ENCODE measurements at places on chromosomes 12 and 14.

GRCh38 chr12:124679533-124680371 is 112.3 kb upstream of the NCOR2 start:
- no peak for DNase-seq

DNA sequence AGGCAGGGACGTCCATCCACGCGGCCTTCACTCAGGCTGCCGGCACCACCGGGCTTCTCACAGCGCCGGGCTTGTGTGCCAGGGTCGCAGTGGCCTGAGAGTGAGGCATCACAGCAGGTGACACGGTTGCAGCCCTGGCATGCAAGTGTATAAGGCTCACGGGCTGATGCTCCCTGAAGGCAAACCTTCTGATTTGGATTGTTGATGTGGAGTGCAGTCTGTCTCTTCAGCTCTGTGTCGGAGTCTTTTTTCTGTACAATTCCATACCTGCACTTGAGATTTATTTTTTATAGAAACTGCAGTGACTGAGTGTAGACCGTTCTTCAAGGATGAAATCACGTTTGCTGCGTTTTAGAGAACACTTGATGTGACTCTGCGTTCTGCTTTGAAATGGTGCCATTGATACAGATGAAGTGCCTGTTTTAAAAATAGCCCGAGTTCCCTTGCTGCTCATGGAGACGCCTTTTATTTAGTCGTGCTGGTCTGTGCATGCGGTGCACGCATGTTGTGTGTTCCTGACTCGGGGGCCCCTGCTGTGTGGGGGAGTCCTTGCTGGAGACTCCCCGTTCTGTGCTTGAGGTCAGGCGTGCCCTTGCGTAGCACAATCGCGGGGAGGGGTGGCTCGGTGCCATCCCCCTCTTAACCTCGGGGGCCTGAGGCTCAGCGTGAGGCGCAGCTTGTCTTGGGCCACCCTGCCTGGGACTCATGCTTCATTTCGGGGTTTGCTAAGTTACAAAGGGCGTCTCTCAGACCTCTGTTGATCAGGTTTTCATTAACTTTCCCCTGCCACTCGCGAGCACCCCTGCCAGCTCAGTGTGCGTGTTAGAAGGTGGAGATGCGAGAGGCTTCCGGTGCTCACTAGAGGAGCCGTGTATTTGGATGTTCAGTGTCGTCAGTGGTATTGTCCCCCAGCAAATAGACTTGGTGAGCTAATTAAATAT is 21.6 kb upstream of the AMN start:
- no peak for DNase-seq

GRCh38 chr12:127169321-127170181 is 1097.4 kb upstream of the TMEM132C start:
- no peak for DNase-seq

DNA sequence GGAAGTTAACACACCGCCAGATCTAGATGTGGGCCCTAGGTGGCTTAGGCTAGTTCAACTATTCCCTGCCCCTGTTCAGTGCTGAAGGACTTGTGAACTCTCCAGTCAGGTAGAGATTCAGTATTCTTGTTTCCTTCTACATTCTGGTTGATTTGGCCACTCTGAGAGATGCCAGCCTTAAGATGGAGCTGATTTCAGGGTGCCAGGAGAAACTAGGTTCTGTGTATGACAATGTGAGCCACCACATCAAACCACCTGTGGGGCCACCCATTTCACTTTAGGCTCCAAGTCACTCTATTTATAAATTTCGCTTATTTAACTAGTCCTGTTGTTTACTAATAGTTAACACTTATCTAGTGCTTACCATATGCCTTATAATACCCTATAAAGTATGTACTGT is 26.0 kb downstream of the FRMD6 start:
- DNase-seq, result no peak

DNA sequence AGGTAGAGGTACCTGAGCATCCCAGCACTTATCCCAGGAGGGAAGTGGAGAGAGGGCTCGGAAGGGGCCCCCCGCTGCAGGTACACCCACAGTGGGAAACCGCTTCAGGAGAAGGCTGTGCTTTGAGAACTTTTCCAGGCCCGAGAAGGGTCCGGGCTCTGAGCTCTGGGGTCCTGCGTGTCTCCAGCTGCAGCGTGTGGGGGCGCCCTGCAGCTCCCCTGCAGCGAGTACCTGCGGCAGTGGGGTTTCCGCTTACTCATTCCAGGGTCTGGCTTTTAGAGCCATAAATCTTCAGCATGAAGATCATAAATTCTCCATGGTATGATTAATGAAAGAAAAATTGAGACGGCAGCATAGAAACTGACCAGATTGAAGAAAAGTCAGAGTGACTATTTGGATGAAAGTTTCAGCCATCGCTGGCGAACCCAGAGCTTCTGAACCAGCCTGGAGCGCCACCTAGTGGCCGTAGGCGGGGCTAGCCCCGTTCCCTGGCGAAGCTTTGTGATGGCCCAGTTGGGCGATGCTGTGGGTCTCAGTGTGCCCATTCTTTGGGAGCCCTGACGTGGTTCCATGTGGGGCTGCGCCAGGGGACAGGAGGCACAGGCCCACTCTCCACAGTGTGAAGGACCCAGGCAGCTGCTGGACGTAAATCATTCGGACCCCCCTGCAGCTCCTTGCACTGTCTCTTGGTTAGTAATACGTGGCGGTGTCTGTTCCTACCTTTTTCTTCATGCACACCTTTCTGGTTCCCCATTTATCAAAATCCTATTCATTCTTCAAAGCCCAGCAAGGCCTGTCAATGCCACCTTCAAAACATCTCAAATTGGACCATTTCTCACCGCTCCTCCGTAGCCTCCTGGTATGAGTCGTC is 198.2 kb downstream of the TSPAN9 start:
- no peak for DNase-seq

GRCh38 chr12:50640321-50640939 is 123.5 kb upstream of the ATF1 start:
- no peak for DNase-seq

- DNase-seq, result no peak
These were observed 224.0 kb upstream of the PDE3A start for GRCh38 chr12:20144341-20144740.

DNA sequence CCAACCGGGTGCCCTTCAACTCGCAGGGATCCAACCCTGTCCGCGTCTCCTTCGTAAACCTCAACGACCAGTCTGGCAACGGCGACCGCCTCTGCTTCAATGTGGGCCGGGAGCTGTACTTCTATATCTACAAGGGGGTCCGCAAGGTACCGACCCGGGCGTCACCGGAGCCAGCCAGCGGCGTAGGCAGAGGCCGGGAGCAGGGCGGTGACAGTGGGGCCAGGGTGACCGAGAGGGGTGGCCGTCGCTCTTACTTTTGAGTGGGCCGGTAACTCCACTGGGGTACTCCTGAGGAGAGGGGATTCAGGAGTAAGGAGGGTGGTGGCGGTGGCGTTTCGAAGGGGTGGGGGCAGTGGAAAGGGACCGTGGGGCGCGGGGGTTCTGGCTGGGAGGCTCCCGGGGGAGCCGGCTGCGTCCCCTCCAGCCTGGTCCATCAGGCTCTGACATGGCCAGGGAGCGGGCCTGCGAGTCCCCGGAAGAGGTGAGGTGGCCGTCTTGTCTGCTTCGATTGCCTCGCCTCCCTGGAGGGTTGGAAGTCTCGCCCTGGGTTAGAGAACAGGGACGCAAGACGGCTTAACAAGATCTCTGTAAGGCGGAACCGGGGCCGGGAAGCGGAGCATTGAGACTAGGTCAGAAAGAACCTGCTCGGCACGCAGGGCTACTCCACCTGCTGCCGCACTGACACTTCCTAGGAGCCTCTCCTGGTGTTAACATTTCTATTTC is 491 bp downstream of the WDR20 start:
- DNase-seq, result no peak

- DNase-seq, result no peak
These were observed 68.7 kb downstream of the PRMT8 start for GRCh38 chr12:3559601-3560294.

- no peak for DNase-seq
These were observed 167.6 kb downstream of the ACSS3 start for GRCh38 chr12:81245458-81245857.

GRCh38 chr12:65449400-65449799 is 170.9 kb downstream of the MSRB3 start:
- no peak for DNase-seq

GRCh38 chr12:92945659-92946220 is 16.6 kb upstream of the EEA1 start:
- DNase-seq, result no peak

DNA sequence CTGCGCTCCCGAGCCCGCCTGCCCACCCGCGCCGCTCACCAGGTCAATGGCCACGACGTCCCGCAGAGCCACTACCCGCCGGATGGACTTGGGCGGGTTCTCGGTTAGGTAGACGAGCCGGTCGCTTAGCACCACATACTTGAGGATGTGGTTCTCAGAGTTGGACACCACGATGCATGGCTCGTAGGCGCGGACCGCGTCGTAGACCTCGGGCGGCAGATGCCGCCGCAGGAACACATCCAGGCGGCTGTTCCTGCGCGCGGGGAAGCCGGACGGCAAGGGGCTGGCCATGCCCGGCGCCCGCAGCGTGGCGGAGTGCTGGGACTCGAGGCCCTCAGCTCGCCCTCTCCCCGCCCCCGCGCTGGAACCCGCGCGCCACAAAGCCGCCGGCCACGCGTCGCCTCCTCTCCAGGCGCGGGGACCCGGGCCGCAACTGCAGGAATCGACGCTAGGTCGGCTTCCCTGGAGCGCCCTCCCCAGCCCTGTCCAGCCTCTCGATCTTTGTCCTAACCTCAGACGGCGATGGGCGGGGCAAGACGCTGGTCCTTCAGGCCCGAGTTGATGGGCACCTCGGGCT is at the start of gene C12orf56:
TSS of gene C12orf56 (minus strand) at position 484 of the 577 bp plus-strand sequence. CDS start at position 291, 193 bp downstream.
- no peak for DNase-seq

DNA sequence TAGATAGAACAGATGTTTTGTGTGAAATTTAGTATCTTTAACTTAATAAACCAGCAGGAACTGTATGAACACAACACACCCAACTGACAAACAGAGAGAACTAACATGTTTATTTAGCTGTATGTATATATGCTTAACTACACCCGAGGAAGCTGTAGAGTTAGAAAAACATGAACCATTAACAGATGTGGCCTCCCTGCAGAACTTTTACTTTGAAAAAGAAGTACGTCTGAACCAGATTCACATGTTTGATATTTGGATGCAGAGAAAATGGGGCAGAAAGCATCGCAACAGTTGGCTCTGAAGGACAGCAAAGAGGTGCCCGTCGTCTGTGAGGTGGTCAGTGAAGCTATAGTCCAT is at the start of gene REP15:
TSS of gene REP15 (plus strand) at position 155 of the 360 bp plus-strand sequence. CDS start at position 271, 116 bp downstream.
- no peak for DNase-seq

GRCh38 chr12:112885236-112885635 is 21.5 kb upstream of the OAS1 start:
- no peak for DNase-seq

DNA sequence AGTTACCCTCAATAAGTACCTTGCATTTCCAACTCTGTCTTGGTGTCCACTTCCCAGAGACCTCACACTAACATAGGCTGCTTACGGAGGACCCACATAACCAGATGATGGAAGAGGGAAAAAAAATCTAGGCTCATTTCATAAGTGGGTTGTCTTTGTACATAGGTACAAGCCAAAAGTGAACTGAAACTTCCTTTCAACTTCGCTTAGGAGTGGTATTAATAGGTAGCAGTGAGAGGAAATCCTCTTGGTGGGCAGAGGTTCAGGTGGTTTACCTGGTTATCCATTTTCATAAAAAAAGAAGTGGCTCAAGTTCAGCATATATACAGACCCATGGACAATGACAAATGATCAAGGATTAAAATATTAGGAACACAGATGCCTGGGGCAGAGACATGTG is 35.8 kb upstream of the RNU6-7 start:
- DNase-seq, result no peak

- DNase-seq, result no peak
These were observed 450.0 kb upstream of the FAR2 start for GRCh38 chr12:28699029-28699428.

GRCh38 chr12:9961106-9961505 is 10.1 kb upstream of the CLEC12A start:
- DNase-seq, result no peak

DNA sequence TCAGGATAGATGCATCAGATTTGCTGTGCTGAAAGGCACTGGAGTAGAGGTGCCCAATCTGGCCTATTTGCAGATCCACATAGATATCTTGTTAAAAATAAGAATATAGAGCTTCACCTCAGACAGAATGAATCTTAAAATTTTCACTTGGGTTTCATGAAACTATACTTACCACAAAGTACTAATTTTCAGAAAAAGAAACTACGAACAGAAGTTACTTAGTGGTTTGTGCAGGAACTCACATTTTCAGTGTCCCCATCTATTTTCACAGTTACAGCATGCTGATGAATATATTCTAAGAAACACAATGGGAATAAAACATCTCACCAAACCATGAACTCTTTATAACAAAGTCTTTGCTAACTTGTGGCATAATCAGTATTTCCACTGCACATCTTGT is 449.4 kb downstream of the RERGL start:
- DNase-seq, result no peak

GRCh38 chr14:76133103-76133502 is 18.6 kb upstream of the GPATCH2L start:
- no peak for DNase-seq

DNA sequence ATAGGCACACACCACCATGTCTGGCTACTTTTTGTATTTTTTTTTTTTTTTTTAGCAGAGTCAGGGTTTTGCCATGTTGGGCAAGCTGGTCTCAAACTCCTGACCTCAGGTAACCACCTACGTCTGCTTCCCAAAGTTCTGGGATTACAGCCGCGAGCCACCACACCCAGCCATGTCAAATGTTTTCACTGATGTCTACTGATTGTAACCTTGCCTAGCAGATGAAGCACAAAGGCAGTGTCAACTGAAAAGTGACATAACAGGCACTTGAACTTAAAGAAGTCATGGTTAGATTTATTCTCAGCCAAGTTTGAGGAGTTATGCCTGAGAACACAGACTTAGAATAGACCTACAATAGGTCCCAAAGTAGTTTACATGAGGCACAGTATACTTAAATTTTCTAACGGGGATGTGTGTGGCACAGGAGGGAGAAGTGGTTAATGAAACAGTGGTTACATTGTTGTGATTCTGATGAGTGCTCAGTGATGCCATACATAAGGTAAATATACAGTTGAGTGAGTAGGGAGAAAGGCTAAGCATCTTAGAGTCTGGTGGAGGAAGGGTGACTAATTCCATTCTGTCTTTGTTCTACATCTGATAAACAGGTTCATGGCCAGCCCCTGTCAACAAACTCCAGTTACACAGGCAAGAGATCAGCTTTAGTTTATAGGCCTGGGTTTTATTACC is 12.6 kb upstream of the RNASE4 start:
- no peak for DNase-seq

- DNase-seq, result no peak
These were observed 54.2 kb downstream of the SIX6 start for GRCh38 chr14:60563113-60563512.
